ENCODE measurements at places on chromosomes 12 and 14. TPM values are rescaled to one million over a fixed set of nuclear protein-coding genes. Genes with fewer than 3 reads are reported as not detected.

The CD163L1 gene
- not detected for total RNA-seq

The OVCH1 gene
- total RNA-seq = not detected

The DHRS2 gene
- 146 TPM for total RNA-seq

The KCNA1 gene
- total RNA-seq = not detected

The CISTR gene
- total RNA-seq = not detected

The CS gene
- total RNA-seq = 133 TPM

The GARIN6 gene
- total RNA-seq = not detected

The RFX4 gene
- not detected for total RNA-seq

The SYCP3 gene
- total RNA-seq = under 0.01 TPM

The CELA1 gene
- total RNA-seq = not detected

The ASIC1 gene
- 0.65 TPM for total RNA-seq

The GLI1 gene
- 0.76 TPM for total RNA-seq

Data from placental epithelial cell (primary cell).